ENCODE measurements at places on chromosomes 2 and 18.

GRCh38 chr18:55657572-55658331, 69.8 kb upstream of the TCF4 start:
- DNase-seq, result no peak

GRCh38 chr2:62265106-62265505, 69.2 kb downstream of the B3GNT2 start:
- no peak for DNase-seq

- DNase-seq, result no peak
Measured at GRCh38 chr2:11521775-11522174, 12.1 kb upstream of the GREB1 start.

- no peak for DNase-seq
Measured at GRCh38 chr2:240469239-240469636, 33.8 kb downstream of the GPC1 start.

DNA sequence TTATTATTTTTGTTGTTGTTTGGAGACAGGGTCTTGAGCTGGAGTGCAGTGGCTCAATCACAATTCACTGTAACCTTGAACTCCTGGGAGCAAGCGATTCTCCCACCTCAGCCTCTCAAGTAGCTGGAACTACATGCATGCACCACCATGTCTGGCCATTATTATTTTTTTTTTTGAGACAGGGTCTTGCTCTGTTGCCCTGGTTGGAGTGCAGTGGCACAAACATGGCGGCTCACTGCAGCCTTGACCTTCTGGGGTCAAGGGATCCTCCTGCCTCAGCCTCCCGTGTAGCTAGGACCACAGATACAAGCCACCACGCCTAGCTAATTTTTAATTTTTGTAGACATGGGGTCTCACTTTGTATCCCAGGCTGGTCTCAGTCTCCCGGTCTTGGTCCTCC, 20.0 kb upstream of the XPO1 start:
- DNase-seq, result no peak

- DNase-seq, result no peak
Measured at GRCh38 chr18:76314496-76314895, 180.5 kb downstream of the ZNF516 start.

DNA sequence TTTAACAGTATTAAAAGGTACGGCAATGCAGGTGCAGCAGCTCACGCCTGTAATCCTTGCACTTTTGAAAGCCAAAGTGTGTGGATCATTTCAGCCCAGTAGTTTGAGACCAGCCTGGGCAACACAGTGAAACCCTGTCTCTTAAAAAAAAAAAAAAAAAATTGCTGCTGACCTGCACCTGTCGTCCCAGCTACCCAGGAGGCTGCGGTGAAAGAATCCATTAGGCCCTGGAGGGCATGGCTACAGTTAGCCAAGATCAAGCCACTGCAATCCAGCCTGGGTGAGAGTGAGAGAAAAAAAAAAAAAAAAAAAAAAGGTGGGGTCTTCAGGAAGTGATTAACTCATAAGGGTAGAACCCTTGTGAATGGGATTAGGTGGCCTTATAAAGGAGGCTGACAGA, 12.8 kb downstream of the CUL3 start:
- no peak for DNase-seq

GRCh38 chr2:25184254-25184653, 15.9 kb upstream of the POMC start:
- peak; percentile 53 for DNase-seq

GRCh38 chr18:58387716-58388115, 241.2 kb downstream of the ALPK2 start:
- DNase-seq, result no peak

DNA sequence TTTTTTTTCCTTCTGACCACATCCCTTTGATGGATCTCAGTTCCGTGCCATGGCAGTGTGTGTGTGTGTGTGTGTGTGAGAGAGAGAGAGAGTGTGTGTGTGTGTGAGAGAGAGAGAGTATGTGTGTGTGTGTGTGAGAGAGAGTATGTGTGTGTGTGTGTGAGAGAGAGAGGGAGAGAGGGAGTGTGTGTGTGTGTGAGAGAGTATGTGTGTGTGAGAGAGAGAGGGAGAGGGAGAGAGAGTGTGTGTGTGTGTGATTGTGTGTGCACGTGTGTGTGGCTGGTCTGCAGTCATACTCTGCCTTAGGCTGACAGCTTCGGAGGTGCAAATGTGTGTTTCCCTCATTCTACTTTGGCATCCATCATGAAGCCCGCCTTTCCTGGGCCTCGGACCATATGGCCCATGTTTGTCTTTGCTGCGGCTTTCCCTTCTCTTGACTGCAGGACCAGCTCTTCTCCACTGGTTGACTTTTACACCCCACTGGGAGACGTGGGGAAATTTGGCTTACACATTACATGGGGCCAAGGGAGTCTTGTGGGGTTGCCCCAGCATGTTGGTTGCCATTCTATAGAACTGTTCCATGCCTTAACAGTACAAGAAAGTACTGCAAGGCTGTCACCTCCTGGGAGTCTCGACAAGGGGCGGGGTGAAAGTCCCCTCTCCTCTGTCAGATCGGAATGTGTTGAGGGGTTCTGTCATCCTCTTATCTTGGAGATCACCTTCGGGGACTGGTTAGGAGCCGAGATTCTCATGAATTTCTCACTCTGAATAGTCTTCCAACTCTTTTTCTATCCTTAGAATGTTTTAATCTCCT, 21.6 kb downstream of the TSN start:
- DNase-seq, result no peak

GRCh38 chr18:62904396-62905285, 189.3 kb downstream of the PHLPP1 start:
- no peak for DNase-seq

DNA sequence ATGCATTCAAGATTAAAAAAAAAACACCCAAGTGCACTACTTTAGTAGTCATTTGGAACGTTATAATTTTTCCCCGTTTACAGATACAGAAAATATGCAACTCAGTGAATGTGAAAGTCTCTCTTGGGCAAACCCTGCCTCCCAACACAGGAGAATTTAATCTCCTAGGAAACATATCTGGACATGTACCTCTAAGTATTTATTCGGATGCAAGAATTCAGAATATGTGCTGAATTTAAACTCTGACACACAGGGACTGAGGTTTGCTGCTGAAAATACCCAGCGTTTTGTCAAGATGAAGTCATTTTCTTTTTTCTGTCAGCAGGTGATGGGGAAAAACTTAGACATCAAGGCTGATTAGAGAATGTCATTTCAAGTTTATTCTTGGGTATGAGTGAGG, 105.4 kb downstream of the ACKR3 start:
- DNase-seq, result no peak

DNA sequence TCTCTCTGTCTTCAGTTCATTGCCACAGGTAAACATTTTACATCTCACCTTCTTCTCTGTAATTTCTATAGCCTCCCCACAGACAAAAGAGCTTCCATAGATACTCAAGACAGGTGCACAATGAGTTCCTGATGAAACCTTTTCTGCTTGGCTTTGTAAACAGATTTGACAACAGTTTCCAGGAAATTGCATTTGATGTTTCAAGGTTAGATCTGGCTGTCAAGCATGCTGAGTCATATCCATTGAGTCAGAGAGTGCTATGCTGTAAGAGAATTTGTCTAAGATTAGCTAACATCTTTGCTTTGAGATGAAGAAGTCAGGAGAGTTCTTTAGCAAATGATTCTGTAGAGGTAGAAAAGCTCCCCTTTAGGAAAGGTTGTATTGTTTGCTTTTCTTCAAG, 40.6 kb upstream of the MAP2 start:
- DNase-seq, result no peak

GRCh38 chr18:32335228-32335627, 135.5 kb downstream of the GAREM1 start:
- no peak for DNase-seq

DNA sequence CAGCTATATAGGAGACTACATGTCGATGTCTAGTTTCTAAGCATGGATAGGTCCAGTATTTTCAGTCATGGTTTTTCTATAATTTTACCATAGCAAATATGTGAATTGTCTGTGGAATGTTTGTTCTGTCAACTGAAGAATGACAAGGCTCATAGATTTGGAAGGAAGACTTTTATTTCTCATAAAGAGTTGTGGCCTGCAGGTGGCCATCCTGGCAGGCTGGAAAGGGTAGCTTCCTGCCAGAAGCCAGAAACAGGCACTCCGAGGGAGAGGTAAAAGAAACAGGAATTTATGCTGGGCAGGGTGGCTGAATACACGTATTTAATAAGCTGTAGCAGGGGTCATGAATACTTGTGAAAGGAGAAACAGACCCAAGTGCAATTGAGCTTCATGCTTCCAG, 182.1 kb downstream of the PARD3B start:
- no peak for DNase-seq

GRCh38 chr2:238561230-238561629, 134.5 kb downstream of the ASB1 start:
- no peak for DNase-seq

- DNase-seq, result no peak
Measured at GRCh38 chr2:145207884-145208283, 688.0 kb upstream of the ZEB2 start.

DNA sequence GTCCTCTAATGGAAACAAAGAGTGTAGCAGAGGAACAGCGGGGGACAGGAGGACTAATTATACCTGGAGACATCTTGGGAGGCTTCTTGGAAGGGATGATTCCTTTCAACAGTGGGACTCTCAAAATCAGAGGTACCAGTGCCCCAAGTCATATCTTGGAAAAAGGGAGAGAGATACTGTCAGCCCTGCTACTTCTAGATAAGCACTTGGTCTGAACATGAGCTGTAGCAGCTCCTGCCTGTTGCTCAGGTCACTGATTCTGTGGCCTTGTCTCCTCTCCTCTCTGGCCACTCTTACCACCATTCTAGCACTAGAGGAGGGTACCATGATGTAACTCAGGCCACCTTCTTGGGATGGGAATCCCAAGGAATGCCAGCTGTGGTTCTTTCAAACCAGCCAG, 54.5 kb downstream of the MFSD6 start:
- no peak for DNase-seq

- no peak for DNase-seq
Measured at GRCh38 chr2:54161660-54162424, 46.4 kb downstream of the ACYP2 start.

DNA sequence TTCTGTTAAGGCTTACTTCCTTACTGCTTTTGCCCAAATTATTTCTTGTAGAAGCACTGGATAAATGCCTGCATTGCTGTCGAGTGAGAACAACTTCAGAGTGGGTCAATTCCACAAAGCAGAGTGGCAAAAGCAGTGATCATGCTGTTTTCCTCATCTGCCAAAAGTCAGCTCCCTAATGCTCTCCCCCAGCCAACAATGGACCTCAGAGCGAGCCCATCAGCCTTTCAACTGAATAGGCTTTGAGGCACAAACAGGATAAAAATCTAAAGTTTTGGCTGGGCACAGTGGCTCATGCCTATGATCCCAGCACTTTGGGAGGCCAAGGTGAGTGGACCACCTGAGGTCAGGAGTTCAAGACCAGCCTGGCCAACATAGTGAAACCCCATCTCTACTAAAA, 222.7 kb downstream of the TCF4 start:
- DNase-seq, result no peak

- no peak for DNase-seq
Measured at GRCh38 chr2:144241801-144242200, 278.1 kb downstream of the ZEB2 start.
